ENCODE measurements at places on chromosomes 3 and 15.

DNA sequence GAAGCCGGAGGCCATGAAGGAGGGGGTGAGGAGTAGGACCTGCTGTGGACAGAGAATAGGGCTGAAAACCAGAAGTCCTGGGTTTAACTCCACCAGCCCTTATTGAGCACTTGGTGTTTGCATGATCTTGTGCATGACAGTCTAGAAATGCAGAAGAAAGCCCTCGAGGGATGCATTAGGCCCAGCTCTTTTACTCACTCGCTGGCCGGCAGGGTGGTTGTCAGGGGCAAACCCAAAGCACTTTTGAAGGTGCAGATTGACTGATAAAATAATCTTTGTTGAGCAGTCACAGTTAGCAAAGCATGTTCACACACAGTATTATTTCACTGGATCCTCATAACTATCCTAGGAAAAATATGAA is 55.3 kb downstream of the CORO2B start:
- DNase-seq, result no peak

- no peak for DNase-seq
These were observed 66.4 kb upstream of the TRA2B start for GRCh38 chr3:186004209-186004608.

DNA sequence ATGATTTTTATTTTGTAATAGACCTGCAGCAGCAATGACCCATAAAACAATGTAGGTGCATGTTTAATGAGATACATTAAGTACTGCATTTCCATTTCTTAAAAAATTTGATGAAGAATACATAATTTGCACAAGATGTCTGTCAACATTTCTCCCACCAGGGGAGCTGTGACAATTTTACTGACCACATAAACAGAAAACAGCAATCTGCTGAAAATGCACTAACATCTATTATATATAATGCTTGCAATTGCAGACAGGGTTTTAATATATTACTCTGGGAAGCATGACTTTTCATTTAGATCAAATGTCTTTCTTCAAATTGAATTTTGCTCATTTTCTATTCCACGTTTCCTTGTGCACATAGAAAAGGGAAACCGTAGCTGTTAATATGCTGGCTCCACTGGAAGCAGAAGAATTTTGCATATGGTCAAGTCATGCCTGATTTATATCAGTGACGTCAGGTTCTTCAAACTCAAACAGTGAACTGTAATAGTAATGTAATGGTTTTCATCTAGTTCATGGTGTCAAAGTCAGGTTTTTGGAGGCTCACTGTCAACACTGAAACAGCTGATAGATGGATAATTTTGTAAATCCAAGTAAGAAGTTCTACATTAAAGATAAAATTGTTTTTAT is 79.8 kb upstream of the IGF1R start:
- no peak for DNase-seq

- DNase-seq, result no peak
These were observed at the start of gene KIF7 for GRCh38 chr15:89654847-89655805. TSS of gene KIF7 (minus strand) at chr15:89655467. CDS start at chr15:89652930, 2,537 bp downstream.

- no peak for DNase-seq
These were observed 48.9 kb upstream of the SLC7A14 start for GRCh38 chr3:170634663-170635384.

DNA sequence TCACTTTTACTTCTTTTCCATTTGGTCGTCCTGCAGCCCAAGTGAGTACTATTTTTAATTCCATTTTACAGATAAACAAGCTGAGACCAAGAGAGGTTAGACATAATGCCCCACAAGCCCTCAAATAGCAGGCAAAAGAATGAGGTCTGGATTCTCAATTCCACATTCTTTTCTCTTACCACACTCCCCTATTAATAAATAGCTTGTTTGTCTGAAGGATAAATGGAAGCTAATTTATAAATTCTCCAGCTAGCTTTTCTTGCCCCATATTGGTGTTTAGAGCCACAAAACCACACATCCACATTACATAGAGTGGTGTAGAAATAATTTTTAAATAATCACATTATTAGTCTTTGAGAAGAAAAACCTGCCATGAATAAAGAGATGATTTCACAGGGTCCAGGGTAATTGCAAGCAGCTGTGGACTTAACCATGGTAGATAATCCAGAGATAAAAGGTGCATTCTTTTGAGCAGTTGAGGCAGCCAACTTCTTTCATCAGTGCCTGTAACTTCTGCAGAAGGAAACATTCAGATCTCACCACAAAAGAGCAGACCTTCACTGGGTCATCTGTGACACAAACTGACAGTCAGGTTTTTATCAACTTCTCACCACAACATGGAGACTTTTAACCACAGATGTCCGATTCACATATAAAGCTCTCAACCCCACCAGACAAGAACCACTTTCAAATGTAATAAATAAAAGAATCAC is 313.4 kb upstream of the STT3B start:
- no peak for DNase-seq

DNA sequence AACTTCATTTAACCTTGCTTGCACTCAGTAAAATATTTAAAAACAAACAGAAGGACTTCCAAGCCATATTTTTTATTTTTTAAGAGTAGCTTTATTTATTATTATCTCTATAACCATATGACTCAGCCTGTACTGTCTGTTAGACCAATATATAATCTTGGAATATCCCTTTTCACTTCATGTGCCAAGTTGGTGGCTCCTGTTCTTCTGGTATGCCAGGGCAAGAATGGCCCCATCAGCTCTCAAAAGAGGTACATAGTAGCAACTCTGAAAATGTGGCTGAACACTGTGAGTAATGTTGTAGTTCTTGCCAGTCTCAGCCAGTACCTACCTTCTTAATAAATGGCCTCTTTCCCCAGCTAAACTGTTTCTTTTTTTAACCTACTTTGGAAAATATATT is 257.0 kb upstream of the UBE2E1 start:
- no peak for DNase-seq

GRCh38 chr3:79516795-79517194 is 251.0 kb downstream of the ROBO1 start:
- DNase-seq, result no peak

DNA sequence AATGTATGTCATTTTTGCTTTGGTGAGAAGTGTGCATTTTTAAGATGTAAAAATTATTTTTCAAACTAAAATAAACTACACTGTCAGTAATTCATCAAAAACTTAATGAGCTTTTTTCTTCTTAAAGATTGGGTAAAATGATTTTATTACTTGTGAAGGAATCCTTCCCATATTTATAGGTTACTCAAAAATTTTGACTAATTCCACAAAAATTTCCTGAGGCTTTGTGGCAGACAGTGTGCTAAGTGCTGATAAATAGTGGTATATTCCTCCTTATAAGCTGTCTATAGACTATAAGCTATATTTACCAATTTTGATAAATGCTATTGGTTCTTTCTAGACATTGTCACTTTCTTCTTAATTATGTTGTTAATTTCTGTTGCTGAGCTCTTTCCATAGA is 284.5 kb upstream of the SEMA6D start:
- no peak for DNase-seq

DNA sequence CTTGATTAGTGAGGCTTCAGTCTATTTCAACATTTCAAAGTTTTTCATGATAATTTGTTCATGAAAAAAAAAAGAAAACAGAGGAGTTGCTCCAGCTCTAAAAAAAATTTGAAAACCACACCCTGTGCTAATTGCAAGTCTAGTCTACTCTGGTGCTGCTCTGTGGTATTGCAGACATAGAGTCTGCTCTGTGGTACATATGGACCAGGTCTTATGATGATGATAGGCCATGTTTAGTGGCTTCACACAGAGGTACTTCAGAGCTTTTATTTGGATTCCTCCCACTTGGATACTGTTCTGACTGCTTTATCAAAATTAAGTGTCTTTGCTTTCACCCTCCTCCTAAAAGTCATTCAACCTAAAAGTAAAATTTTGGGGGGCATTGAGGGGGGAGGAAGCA is 160.8 kb downstream of the ALCAM start:
- DNase-seq, result no peak

Data from nucleus accumbens (tissue), 56 donors.